Neural progenitor cell (in vitro differentiated cells): ENCODE measurements at places on chromosomes 7 and 10. TPM values are rescaled to one million over a fixed set of nuclear protein-coding genes. Genes with fewer than 3 reads are reported as not detected.

DNA sequence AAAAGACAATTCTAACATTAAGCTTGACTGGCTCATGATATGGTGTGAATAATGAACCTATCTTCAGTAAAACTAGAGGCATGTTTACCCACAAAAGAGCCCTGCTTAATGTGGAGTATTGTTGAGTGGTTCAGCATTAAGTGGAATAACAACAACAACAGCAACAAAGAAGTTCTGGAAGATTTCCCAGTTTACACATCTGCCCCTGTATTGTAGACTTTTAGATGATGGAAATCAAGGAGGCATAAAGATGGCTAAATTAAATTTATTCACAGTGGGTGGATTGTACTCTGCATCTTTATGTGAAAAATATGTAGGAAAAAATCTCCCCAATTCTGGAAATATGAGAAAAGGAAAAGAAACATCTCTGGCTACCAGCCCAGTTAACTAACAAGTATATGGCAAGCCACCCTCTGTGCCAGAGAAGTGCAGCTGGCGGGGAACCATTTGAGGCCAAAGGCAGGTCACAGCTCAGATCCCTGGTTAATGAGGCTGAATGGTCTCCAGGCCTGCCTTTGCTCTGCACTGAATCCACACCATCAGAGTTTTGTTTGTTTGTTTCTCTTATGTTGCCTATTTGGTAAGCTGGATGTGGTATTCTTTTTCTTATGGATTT lies 186.0 kb downstream of the SEMA3D start:
- DNase-seq, result no peak

DNA sequence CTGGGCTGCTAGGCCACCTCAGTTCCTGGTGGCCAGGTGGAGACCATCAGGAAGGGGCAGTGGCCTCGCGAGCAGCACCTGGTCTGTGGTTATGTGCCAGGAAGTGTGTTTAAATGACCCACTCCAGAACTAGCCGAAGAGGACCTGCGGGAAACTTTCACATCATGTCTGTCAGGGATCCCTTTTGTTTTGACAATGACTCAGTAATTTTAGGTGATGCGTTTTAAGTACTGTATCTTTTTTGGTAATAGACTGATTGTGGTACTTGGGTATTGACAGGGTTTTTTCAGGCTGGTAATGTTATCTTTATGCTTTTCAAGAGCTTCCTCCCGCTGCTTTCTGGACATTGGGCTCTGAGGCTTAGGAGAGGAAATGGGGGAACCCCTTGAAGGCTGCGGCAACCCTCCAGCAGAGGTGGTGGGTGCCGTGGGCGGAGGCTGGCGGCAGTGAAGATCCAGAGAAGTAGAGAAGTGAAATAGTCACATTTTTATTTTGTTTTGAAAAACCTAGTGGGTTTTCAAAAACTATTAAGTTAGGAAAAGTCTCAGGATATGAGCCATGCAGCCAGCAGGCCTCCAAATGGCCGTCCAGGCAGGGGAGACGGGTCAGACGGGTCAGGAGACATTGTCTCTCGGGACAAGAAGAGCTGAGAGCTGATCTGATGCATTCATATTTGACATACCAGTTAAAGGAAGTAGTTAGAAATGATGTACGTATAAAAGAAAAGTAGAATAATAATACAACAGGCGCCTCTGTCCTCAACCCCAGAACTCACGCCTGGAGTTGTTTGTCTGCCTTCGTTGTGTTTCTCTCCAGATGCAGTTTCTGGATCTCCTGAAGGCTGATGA lies 27.7 kb downstream of the PPP2R2D start:
- no peak for DNase-seq

GRCh38 chr10:75408911-75409885 lies 7.6 kb upstream of the ZNF503 start:
- peak; percentile 85 for DNase-seq

- DNase-seq, result peak; percentile 67
Measured at GRCh38 chr7:137839903-137840779, 6.6 kb downstream of the DGKI start.

DNA sequence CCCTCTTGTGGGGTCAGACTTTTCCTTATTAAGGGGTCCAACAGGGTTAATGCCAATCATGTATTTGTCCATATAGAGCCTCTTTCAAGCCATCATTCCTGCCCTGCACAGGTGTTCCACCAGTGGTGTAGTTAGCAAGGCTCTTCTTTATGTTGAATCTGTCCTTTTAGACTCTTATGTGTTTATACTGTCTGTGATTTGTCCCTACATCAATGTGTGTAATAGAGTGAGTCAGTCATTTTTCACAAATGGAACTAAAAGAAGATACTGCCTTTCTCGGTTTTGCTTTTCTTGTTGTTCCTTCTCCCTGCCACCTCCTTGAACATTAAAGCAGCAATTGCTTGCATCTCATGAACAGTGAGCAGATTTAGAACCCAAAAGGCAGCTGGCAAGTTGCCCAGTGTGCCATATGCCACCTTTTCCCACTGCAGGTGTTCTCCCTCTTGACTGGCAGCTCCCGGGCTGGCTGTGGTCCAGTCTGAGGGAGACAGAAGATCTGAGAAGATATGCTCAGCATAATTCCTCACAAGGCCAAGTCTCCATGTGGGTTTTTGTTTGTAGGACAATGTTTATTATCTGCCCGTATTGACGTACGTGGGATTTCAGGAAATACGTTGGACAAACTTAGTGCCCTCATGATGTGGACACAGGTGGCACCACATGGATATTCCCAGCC lies 154.1 kb downstream of the LHFPL3 start:
- no peak for DNase-seq

GRCh38 chr7:45980973-45981372 lies 59.9 kb upstream of the IGFBP3 start:
- DNase-seq, result no peak

DNA sequence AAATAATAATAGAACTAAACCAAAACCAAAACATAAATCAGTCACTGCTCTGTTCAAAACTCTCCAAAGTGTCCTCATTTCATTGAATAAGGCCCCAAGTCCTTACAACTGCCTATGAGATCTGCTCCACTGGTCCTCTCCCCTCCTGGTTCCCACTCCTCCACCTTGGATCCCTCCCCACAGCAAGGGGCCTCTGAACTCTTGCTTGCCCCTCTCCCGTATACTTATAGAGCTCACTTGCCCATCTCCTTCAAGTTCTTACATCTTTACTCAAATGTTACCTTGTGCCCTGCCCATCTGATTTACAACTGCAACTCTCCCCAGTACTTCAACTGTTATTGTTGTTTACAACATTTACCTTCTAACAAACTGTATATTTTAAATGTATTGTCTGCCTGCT lies 819 bp downstream of the POLD2 start:
- DNase-seq, result no peak

DNA sequence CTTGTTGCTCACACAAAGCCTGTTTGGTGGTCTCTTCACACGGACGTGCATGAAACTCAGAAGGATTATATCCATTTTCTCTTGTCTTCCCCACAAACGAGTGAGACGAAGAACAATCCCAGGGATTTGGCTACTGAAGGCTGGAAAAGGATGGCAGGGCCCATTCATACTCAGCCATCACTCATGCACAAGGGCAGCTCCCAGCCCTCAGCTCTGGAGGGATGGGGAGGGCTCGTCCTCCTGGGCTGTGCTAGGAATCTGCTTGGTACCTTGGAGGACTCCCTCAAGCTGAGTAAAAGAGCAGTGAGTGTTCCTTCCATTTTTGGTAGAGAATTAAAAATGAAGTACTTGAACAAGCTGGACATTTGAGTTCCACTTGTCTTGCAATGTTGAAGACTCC lies 33.2 kb upstream of the RAB18 start:
- peak; percentile 40 for DNase-seq

GRCh38 chr10:79387974-79388850 lies 40.9 kb downstream of the PPIF start:
- DNase-seq, result no peak

GRCh38 chr10:96708456-96708855 lies 11.9 kb downstream of the PIK3AP1 start:
- DNase-seq, result no peak

GRCh38 chr10:45627412-45628048 lies 45.0 kb downstream of the ZFAND4 start:
- no peak for DNase-seq

DNA sequence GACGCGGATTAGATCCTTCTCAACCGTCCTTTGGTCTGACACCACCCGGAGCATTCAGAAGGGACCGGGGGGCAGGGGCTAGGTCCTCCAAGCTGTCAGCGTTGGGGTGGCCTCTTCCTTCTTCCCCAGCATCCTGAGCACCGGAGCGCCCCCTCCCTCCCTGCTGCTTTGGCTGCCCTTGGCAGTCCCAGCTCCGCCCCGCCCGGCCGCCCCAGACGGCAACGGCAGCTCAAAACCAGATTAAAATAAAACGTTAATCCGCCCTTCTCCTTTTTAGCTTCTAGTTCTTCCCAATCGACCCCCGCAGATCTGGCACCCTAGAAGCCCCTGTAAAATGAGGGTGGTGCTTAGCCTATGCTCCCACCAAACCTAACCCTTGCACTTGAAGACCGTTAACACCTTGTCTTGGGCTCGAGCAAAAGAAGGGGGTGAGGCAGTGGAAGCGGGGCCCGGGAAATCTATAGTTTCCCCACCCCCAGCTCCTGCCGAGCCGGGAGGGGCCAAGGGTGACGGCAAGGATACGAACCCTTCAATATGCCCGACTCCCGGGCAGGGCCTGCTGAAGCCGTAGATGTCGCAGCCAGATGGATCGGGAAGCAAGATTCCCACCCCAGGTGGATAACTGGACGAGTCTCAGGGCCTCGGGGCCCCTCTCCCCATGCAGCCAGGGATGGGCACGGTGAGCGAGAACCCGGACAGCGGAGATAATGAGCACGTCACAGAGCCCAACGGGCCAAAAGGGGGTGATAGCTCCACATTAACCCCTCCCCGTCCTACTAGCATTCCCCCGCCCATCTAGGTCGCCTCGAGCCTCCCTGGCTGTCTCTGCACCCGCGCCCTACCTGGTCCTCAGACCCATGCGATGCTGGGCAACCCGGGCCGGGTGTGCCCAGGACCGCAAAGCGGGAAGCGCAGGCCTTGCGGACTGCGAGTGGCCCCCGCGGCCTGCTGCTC lies 169.7 kb downstream of the NRF1 start:
- no peak for DNase-seq

GRCh38 chr10:126538439-126539135 lies 131.9 kb downstream of the C10orf90 start:
- no peak for DNase-seq

- DNase-seq, result no peak
Measured at GRCh38 chr10:119256030-119256429, 48.7 kb downstream of the GRK5 start.

DNA sequence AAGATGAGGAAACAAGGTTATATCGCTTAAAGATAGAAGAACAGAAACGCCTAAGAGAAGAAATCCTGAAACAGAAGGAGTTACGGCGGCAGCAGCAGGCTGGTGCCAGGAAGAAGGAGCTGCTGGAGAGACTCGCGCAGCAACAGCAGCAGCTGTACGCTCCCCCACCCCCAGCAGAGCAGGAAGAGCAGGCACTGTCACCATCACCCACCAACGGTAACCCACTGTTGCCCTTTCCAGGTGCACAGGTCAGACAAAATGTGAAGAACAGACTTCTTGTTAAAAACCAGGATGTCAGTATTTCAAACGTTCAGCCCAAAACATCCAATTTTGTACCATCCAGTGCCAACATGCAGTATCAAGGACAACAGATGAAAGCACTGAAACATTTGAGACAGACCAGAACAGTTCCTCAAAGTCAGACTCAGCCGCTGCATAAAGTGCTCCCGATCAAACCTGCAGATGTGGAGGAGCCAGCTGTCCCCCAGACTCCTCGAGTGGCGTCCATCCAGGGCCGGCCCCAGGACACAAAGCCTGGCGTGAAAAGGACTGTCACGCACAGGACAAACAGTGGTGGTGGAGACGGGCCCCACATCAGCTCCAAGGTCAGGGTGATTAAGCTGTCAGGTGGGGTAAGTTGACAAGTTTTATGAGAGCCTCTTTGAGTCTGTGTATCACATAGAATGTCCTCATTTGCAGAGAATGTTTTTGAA lies 67.1 kb downstream of the SHH start:
- no peak for DNase-seq

GRCh38 chr7:15891151-15891881 lies 204.8 kb upstream of the MEOX2 start:
- DNase-seq, result no peak

- DNase-seq, result no peak
Measured at GRCh38 chr7:44366986-44367385, 41.6 kb upstream of the CAMK2B start.

DNA sequence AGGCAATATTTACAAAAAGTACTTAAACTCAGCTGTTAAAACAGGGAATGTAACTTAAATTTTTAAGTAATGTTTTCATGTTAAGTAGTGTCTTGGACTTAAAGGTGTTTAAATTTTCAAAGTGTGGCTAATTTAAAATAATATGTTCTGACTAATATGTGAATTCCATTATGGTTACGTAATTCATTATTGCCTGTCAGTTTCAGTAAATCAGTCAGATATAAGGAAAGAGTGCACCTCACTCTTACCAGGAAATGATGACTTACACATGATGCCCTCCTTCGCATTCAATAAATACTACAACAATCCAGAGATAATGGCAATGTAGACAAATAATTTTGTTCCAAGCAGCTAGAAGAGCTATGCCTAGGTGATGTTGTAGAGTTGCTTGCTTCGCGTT lies 69.0 kb upstream of the WNT16 start:
- no peak for DNase-seq

DNA sequence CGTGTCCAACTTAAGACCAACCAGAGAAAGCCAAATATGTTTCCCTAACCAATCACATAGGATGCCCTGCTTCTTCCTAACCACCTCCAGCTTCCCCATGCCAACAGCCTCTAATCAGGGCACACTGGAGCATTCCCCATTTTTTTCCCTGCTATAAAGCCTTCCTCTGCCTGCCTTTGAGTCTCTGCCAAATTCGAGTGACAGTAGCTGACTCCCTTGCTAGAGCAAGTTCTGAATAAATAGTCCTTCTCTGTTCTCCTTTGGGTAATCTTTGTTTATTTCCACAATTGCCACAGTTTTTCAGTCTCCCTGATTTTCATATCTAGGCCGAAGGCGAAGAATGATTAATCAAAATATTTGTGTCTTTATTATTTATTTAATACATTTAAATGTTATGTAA lies 96.7 kb downstream of the ANLN start:
- DNase-seq, result no peak

GRCh38 chr10:84015877-84016595 lies 123.3 kb upstream of the GHITM start:
- no peak for DNase-seq

GRCh38 chr10:47079204-47079580 lies 168.0 kb downstream of the PTPN20 start:
- DNase-seq, result no peak

- no peak for DNase-seq
Measured at GRCh38 chr10:71604324-71605018, 115.1 kb downstream of the C10orf105 start.

CALU gene
- total RNA-seq, result 176 and 234 TPM in 2 replicates

INSYN2A gene
- total RNA-seq, result not detected in 2 replicates

LDB3 gene
- 0.03 TPM in 1 of 2 replicates, not detected in the other for total RNA-seq

BEND7 gene
- 7.5 and 9.1 TPM in 2 replicates for total RNA-seq

DLG5 gene
- total RNA-seq, result 22.2 and 33.3 TPM in 2 replicates

CAMK2B gene
- 0.09 and 0.31 TPM in 2 replicates for total RNA-seq

SMKR1 gene
- total RNA-seq, result 0.53 and 0.56 TPM in 2 replicates
